ENCODE measurements at places on chromosomes 5 and 9. TPM values are rescaled to one million over a fixed set of nuclear protein-coding genes. Genes with fewer than 3 reads are reported as not detected.

Gene SPAAR
- total RNA-seq, result not detected

Gene PCDHGC4
- 2.4 TPM for total RNA-seq

Gene FOXD4
- not detected for total RNA-seq

Gene KCNV2
- not detected for total RNA-seq

Gene NR2F1-AS1
- total RNA-seq, result 2.1 TPM

Gene GPRIN1
- total RNA-seq, result 12.8 TPM

Gene DCAF12
- 29.2 TPM for total RNA-seq

Gene KCNT1
- total RNA-seq, result 0.13 TPM

Gene ANKRD55
- total RNA-seq, result not detected

Gene PCDHA4
- total RNA-seq, result 5.3 TPM

Gene PPP2R2B
- 36.6 TPM for total RNA-seq

- no peak overlapping the region for H3K27ac ChIP-seq
- peaks cover 6% of the 10 kb centered on the region for H3K36me3 ChIP-seq
- H3K4me1 ChIP-seq, result peaks cover 7% of the 10 kb centered on the region
- peak; percentile 16 for DNase-seq
Measured at GRCh38 chr9:70111641-70112236, 68.1 kb downstream of the MAMDC2 start.

GRCh38 chr9:8025551-8025950 is 226.0 kb upstream of the DMAC1 start:
- H3K4me1 ChIP-seq, result peaks cover 5% of the 10 kb centered on the region
- H3K4me3 ChIP-seq, result no peak overlapping the region
- H3K27me3 ChIP-seq, result no peaks in the 10 kb centered on the region
- H3K36me3 ChIP-seq, result no peaks in the 10 kb centered on the region
- DNase-seq, result no peak
- no peak overlapping the region for H3K27ac ChIP-seq

DNA sequence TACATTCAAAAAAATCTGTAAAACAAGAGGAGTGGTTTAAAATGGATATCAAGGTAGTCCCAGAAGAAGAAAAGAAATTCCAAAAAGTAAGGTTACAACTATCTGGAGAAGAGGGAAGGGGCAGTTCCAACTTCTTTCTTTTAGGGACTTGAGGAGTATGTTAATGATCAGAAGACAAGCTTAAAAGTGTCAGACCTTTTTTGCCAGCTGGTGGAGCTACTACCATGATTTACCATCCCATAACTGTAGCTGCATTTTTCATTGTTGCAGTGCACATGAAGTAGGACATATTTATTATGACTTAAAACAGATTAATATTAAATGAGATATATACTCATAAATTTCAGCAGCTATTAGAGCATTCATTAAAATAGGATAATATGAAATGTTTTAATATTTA is 158.5 kb upstream of the RGS7BP start:
- H3K4me3 ChIP-seq, result no peak overlapping the region
- H3K4me1 ChIP-seq, result no peaks in the 10 kb centered on the region
- H3K27me3 ChIP-seq, result no peaks in the 10 kb centered on the region
- no peak for DNase-seq

GRCh38 chr9:102069969-102070368 is 331.5 kb upstream of the GRIN3A start:
- no peak overlapping the region for H3K27ac ChIP-seq
- H3K36me3 ChIP-seq, result no peaks in the 10 kb centered on the region
- DNase-seq, result no peak

DNA sequence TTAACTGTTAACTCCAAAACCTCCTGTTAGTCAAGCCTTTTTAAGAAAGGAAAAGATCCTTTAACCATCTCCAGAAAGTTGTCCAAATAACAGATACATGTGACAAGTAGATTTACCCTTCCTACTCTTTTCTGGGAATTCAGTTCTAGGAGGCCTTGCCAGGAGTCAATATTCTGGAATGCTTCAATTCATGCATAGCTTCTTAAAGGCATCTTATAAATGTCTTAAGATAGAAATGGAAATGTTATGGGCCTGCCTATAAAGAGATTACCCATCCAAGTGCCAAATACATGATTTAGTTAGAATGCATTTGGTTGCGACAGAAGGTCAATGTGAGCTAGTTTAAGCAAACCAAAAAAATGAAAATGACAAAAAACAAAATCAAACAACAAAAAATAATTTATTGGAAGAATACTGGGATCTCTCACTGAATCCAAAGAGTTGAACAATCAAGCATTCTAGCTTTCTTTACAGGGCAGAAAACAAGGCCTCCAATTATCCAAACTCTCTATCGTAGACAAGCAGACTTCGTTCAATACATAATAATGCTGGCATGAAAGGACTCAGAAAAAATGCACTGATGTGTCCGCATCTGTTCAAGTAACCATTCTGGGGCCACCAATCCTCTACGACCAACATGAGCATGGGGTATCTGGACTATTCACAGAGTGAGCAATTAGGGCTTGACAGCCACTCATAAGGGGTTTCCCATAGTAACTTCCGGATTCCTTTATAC is 188.6 kb downstream of the CTNND2 start:
- no peaks in the 10 kb centered on the region for H3K36me3 ChIP-seq
- DNase-seq, result no peak
- no peaks in the 10 kb centered on the region for H3K27me3 ChIP-seq
- no peaks in the 10 kb centered on the region for H3K4me1 ChIP-seq
- H3K4me3 ChIP-seq, result no peak overlapping the region
- no peak overlapping the region for H3K27ac ChIP-seq

- H3K36me3 ChIP-seq, result peaks cover 83% of the 10 kb centered on the region
- H3K27me3 ChIP-seq, result no peaks in the 10 kb centered on the region
- H3K27ac ChIP-seq, result peak overlapping the region; percentile 42
- H3K4me1 ChIP-seq, result peaks cover 48% of the 10 kb centered on the region
Measured at GRCh38 chr9:131436865-131437271, 43.0 kb downstream of the PRRC2B start.

- no peaks in the 10 kb centered on the region for H3K36me3 ChIP-seq
- H3K27ac ChIP-seq, result no peak overlapping the region
- DNase-seq, result no peak
- H3K4me1 ChIP-seq, result peaks cover under 1% of the 10 kb centered on the region
- H3K4me3 ChIP-seq, result no peak overlapping the region
- no peaks in the 10 kb centered on the region for H3K27me3 ChIP-seq
Measured at GRCh38 chr5:111596705-111597104, 84.4 kb upstream of the STARD4 start.

DNA sequence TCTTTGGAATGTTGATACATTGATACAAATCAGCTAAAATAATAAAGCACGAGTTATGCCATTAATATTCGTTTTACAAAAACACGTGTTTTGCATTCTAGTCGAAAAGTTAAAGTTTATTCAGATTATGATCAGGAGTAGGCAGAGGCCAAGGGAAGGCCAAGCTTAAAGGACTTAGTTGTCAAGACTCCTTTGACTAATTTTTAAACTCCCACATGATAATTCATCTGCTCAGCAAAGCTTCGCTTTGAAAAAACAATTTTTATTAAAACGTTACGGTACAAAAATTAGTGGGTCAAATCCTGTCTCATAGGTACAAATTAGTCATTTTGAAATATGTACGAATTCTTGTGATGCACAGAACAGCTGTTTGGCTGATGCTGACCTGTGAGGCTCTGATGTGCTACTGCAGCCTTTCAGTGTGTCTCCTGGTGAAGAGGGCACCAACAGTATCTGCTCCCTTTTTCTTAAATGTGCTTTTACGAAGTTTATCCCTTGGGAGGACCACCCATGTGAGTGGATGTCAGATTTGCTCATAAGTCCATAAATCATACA is 23.0 kb upstream of the NR3C1 start:
- no peak overlapping the region for H3K4me3 ChIP-seq
- no peaks in the 10 kb centered on the region for H3K27me3 ChIP-seq
- H3K27ac ChIP-seq, result no peak overlapping the region
- no peaks in the 10 kb centered on the region for H3K36me3 ChIP-seq

DNA sequence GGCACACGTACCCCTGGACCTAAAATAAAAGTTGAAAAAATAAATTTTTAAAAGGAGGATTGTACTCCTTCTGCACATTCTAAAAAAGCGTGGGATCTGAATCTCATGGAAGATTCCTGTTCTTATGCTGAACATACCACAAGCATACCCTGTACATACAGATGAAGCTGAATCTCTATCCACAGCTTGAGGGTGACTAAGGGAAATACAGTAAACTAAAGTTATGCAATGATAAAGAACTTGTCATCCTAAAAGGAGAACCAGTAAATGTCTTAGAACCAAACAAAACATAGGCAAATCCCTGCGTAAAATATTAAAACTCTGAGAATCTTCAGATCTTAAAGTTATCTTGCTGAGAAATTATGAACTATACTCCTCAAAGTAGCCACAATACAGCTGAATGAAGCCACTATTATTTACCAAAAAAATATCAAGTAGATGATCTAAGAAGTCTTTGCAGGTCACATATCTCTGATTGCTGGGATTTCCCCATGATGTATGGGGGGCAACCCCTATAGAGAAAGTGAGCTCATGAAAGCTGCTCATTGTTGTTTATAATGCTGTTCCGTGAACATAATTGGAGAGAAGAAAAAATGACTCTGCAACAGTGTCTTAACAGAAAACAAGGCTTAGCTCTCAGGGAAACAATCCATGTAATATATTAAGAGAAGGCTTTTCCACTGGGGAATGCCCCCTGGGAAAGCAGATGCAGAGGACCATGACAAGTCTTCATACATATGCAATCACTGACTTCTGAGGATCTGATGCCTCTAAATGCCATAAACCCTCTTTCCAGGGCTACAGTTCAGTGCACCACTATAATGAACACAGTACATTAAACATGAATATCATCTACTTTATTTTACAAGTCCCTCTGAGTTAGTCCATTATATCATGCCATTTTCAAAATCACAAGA is 210.1 kb downstream of the EPB41L4A start:
- H3K4me1 ChIP-seq, result no peaks in the 10 kb centered on the region
- no peaks in the 10 kb centered on the region for H3K27me3 ChIP-seq
- H3K36me3 ChIP-seq, result no peaks in the 10 kb centered on the region
- DNase-seq, result no peak
- no peak overlapping the region for H3K4me3 ChIP-seq

DNA sequence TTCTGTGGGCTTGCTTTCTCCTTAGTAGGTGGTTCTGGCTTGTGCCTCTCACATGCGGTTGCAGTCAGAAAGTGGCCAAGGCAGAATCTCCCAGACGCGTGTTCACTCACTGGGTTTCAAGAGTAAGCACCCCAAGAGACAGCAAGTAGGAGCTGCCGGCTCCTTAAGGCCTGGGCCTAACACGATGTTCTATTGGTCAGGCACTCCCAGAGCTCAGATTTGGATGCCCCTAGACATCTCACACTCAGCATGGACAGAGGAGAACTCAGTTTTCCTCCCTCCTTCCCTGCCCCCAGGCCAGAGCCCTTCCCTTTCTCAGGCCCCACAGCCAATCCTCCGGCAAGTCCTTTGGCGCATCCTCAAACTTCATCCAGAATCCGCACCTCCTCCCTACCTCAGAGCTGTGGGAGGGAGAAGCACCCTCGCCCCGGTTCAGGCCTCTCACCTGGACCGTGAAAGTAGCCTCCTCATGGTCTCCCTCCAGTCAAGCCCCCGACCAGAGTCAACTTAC is 6.5 kb upstream of the CARD19 start:
- no peak overlapping the region for H3K4me3 ChIP-seq
- no peak overlapping the region for H3K27ac ChIP-seq
- H3K27me3 ChIP-seq, result no peaks in the 10 kb centered on the region
- no peaks in the 10 kb centered on the region for H3K36me3 ChIP-seq

GRCh38 chr5:38923661-38924451 is 78.0 kb downstream of the OSMR start:
- H3K4me3 ChIP-seq, result no peak overlapping the region
- no peaks in the 10 kb centered on the region for H3K4me1 ChIP-seq
- no peaks in the 10 kb centered on the region for H3K36me3 ChIP-seq
- H3K27ac ChIP-seq, result no peak overlapping the region

GRCh38 chr9:76441551-76442322 is 17.2 kb upstream of the GCNT1 start:
- no peak for DNase-seq
- H3K4me3 ChIP-seq, result no peak overlapping the region
- H3K4me1 ChIP-seq, result no peaks in the 10 kb centered on the region
- H3K27ac ChIP-seq, result no peak overlapping the region

DNA sequence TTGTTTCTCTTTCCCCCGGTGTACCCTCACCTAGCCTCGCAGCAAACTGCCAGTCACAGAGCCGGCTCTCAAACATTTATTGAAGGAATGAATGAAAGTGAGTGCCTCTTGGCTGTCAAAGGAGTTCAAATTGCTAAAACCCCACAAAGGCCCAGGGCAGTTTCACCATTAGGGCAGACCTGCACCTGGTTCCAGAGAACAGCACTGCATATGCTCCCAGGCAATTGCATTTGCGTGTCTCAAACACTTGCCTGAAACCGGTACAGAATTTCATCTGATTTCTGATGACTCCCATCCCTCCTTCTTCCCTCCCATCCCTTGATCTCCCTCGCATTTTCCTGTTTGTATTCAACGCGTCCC is 165.6 kb upstream of the ZNF462 start:
- no peaks in the 10 kb centered on the region for H3K27me3 ChIP-seq
- no peak overlapping the region for H3K27ac ChIP-seq
- H3K4me3 ChIP-seq, result no peak overlapping the region
- H3K36me3 ChIP-seq, result no peaks in the 10 kb centered on the region

DNA sequence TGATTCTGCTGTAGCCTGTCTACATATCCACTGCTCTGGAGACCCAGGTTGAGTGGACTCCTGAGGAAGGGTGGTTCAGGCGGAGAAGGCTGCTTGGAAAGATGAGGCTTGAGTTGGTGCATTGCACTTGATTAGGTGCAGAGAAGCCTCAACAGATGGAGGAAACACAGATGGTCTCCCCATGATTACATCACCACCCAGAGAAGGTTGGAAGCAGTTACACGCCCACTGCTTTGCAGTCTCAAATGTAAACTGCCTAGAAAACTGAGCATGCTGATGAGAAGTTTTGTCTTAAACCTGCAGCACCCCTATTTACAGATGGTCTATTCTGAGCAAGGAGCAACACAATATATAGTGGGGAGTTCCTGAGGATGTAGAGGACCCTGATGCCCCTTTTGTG is 266.6 kb downstream of the PIK3R1 start:
- H3K4me1 ChIP-seq, result no peaks in the 10 kb centered on the region
- H3K27me3 ChIP-seq, result no peaks in the 10 kb centered on the region
- H3K36me3 ChIP-seq, result no peaks in the 10 kb centered on the region
- H3K27ac ChIP-seq, result no peak overlapping the region
- no peak for DNase-seq

DNA sequence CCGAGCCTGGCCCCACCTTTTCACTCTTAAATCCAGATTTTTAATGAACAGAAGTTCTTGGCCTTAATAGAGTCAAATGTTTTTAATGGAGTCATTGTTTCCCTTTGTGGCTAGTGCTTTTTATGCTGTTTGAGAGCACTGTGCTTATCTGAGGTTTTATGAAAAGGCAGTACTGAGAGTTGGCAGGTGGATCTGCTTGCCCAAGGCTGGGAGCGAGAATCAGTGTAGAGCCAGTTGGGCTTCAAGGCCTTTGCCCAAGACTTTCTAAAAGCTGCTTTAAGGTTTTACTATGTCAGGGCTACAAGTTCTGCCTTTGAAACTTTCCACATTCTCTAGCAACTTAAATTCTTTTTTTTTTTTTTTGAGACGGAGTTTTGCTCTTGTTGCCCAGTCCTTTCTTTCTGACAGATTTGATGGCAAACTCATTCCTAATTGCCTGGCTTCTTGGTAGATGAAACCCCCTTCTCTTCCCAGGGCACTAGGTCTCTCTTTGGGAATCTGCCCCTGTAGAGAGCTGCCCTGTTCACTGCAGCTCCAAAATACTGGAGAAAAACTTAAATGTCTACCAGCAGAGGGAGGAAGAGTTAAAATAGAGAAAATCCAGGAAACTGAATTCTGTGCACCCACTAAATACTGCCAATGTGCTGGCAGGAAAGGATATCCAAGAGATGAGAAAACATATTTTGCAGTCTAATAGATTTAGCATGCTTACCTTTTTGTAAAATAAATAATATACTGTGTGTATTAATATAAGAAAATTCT is 36.9 kb upstream of the CDK20 start:
- no peak for DNase-seq
- no peak overlapping the region for H3K27ac ChIP-seq
- H3K27me3 ChIP-seq, result no peaks in the 10 kb centered on the region
- no peak overlapping the region for H3K4me3 ChIP-seq
